ENCODE measurements at places on chromosomes 5 and 9.
A peak's percentile ranks its signal among the peaks of the same experiment; 100 is the strongest.

DNA sequence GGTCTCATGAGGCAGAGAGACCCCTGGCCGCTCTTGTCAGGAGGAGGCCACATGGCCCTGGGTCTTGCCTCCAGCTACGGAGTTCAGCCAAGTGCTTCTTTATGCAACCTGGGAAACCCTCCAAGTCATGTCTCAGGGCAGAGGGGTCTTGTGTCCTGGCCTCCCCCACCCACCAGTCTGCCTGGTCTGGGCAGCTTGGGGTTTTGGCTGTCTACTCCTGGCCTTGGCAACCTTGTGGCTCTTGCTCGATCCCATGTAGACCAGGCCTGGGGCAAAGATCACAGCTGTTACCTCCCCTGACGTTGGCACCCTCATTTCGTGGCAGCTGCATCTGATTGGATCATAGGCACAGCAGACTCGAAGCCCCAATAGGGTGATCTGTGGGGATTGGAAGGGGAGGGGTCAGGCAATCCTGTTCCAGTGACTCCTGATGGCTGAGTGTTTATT lies 28.4 kb downstream of the JADE2 start:
- DNase-seq, result peak; percentile 44

GRCh38 chr9:4344946-4345345 lies 45.1 kb upstream of the GLIS3 start:
- no peak for DNase-seq

DNA sequence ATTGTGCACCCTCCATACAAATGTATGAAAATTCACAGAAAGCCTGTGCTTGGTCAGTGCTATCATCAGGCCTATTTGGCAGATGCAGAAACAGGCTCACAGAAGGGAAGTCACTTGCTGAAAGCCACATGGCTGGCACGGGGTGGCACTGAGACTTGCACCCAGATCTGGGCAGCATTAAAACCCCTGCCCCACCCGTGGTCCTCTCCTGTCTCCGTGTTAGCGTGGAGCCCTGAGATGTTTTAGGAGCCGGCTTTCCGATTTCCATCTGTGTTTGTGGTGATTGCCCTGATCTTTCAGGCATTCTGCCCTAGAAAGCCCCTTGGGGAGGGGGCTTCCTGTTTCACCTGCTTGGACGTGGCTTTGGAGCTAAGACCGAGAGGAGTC lies 102.2 kb upstream of the IER5L start:
- DNase-seq, result no peak

DNA sequence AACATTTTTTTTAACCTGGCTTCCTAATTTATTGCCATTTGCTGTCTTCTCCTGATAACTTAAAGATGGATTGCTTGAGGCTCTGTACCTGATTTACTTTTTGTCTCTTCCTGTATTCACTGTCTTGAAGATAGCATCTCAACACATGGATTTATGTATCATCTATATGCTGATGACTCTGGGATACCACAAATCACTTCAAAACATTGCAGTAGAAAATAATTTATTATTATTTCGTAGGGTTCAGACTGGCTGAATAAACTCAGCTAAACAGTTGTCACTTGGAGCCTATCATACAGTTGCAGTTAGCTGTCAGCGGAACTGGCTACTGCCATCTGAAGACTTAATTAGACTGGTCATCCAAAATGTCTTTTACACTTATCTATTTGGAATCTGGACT lies 1025.2 kb upstream of the CDH18 start:
- no peak for DNase-seq

DNA sequence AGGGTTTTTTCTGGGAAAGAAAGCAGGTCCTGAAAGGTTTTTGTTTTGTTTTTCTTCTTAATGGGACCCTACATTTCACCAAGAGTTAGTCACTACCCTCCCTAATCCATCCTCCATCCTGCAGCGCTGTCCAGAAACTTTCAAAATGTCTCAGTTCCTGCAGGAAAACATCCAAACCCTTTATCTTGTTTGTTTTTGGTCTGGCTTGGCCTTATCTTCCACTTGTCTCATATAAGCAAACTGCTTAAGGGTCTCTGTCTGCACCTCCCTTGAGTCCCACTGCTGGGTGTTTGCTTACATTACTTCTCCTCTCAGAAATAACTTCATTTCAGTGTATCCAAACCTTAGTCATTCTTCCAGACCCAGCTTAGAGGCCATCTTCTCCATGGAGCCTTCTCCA lies 11.0 kb upstream of the TRAF1 start:
- DNase-seq, result peak; percentile 71

GRCh38 chr9:89661956-89662717 lies 57.3 kb downstream of the GADD45G start:
- peak; percentile 88 for DNase-seq

DNA sequence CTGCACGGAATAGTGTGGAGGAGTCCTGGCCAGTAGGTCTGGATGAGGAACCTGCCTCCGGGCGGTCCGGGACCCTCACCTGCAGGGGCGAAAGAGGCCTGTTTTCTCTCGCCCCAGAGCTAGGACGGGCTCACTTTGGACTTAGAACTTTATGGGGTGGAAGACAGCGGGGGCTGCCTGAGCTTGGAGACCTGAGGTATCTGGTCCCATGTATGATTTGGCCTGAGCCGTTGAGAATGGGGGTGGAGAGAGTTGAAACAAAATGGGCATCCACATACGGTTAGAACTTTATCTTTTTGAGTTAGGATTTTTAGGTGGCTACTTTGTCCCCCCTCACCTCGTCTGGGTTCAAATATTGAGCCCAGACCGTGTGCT lies 681 bp upstream of the ETF1 start:
- DNase-seq, result no peak

DNA sequence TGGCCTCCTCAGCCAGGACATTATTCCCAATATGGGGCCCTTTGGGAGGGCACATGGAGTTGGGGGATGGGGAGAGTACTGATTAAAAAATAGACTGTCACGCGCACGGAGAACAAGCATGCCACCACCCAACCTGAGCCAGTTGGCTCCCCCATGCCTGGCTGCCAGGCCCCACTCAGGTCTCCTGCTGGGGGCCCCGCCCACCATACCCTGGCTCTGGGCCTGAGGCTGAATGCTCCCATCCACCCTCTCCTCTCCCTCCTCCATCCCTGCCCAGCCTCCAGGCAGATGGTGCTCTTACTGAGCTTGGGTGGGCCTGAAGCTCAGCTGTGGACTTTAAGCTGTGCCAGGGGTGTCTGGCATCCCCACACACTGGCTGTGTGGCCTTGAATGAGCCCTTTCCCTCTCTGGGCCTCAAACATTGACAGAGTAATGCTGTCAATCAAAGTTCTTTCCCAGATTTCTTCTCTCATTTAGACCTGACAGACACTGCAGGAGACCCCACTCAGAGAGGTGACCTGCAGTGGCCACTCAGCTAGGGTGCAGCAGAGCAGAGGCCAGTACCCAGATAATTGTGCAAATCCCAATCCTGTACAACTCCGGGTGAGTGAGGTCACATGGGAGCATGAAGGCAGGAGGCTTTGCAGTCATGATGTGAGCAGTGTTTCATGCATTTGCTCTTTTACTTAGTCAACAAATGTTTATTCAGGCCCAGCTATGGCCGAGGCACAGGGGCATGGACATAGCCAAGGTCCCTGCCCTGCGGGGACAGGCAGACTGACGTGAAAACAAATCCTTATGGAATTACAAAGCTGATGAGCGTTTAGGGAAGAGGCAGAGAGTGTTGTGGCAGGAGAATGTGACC lies 9.8 kb upstream of the SYNPO start:
- no peak for DNase-seq

DNA sequence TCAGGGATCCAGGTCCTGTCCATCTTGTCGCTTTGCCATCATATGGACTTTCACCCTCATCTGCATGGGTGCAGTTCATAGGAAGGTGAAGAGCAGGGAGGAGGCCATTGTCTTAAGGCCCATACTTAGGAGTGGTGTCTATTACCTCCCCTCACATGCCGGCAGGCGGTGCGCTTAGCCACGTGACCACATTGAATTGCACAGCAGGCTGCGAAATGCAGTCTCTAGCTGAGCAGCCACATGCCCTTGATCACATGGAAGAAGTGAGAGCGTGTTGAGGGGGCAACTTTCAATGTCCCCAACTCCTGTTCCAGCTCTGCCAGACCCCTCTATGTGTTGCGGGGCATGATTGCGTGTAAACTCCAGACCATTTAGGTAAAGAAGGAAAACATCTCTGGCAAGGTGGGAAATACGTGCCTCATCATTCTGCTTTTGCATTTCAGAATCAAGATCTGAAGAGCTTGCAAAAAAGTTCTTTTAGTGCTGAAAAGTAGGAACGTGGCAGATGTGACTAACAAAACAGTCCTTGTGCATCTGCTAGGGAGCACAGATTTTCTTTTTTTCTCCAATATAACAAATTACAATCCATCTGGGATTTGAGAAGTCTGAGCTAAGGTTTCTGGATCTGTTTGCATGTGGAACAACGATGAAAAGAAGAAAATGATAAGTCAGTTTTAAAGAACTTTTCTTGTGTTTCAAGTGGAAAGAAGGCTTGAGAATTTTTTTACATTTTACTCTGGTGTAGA lies 34.4 kb downstream of the ROPN1L start:
- DNase-seq, result no peak

DNA sequence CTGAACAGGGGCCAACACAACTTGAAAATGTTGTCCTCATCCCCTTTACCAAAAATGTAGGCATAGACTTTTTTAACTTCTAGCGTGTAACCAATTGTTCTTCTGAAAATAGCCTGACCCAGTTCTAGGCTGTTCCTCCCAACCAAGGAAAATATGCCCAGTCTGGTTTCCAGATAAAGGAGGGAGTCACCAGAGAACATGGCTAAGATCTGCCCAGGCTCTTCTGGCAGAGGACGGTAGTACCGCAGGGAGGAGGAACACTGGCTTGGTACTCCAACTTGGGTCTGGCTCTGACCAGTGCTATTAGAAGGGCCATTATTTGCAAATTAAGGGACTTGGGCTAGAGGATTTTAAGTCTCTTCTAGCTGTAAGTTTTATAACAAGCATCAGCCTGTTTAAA lies 63.1 kb downstream of the GRAMD2B start:
- DNase-seq, result no peak

- DNase-seq, result no peak
Measured at GRCh38 chr5:163310997-163311396, 126.4 kb upstream of the CCNG1 start.

GRCh38 chr9:3074247-3074646 lies 230.4 kb upstream of the PUM3 start:
- DNase-seq, result peak; percentile 22

DNA sequence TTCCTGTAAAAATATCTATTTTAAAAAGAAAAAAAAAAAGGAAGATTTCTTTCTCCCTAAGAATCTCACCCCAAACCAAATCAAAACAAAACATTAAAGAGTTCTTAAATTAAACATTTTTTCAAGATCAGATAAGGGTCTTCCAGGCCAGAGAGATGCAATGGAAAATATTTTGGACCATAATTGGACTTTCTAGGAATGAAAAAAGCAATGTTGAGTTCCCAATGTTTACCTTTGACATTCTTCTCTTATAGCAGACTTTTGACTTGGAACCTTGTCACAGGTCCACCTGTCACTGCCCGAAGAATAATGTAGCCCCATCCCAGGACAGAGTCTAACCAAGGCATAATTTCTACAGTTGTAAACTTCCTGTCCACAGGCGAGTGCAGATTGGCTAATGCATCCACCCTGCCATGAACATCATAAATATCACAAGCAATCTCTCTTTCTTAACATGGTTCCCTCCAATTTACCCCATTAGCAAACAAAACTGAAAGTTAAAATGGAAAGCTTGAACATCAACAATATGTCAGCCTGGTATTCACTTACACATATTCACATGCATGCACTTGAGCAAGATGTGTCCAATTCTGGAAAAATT lies 121.7 kb upstream of the ZNF366 start:
- DNase-seq, result peak; percentile 53

DNA sequence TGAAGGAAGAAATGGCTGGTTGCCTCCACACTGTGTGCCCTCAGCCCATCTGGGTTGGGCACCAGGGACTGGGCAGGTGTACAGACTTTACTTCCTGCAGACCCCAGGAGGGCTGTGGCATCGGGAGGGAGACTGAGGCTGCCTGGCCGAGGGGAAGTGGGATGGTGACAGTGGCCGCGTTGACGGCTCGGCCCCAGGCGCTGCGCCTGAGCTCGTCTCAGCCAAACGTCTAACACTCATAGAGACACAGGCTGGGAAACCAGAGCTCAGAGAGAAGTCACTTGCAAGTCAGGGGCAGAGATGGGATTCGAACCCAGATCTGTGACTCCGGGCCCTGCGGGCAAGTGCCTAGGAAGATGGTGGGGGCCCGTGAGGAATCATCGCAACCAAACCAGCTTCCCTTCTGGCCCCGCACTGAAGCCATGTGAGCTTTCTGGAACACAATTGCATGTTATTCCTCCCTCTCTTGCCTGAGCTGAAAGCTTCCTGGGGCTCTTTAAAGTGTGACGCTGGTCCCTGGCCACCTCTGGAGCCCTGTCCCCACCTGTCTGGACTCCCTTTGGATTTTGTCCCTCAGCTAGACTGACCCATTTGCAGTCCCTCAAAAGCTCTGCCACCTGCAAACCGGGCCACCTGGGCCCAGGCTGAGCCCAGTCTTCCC lies 53.1 kb upstream of the FUBP3 start:
- DNase-seq, result no peak

GRCh38 chr9:134416385-134417015 lies 90.2 kb downstream of the RXRA start:
- no peak for DNase-seq

DNA sequence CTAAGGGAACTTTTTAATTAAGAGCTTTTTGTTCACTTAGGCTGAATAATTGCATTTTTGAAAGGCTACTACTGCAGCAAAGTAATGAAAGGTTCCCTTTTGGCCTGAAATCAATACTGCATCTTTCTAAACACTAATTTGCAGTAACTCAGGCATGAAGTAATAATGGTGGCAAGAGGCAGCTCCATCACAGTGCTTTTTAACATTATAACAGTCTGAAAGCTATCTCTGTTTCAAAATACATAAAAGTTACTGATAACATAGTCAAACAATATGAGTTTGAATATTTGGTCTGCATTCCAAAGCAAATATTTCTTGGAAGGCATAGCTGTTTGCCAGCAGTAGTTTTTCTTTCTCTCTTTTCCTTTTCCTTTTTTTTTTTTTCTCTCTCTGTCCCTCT lies 113.4 kb downstream of the FBN2 start:
- peak; percentile 22 for DNase-seq

- no peak for DNase-seq
Measured at GRCh38 chr5:139664086-139664693, 16.0 kb downstream of the CXXC5 start.

- peak; percentile 74 for DNase-seq
Measured at GRCh38 chr9:114417511-114417910, 29.7 kb upstream of the AKNA start.

DNA sequence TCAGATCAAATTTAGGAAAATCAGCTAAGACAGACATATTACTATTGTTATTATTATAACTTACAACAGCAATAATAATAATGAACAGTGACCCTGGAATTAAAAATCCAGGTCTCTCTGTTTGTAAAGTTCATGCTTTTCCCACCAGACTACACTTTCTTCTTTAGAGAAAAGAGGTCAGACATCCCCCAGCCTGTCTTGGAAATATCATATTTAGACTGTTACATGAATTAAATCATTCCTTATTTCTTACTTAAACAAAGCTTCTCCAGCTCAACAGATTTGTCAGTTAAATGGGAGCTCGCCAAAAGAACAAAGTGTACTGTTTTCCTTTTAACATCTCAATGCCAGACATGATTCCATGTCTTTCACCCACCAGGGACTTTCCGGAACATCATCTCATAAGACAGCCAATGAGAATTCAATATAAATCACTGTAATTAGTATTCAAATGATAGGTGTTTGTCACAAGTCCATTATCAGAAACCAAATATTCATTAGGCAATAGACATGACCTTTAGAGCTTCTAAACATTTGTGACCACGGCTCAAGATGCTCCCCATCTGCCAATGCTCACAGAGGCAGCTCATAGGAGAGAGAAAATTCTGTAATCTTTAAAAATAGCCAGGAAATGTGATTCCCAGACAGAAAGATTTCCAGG lies 351.9 kb downstream of the ENC1 start:
- DNase-seq, result no peak

Measured in EH (cell line).